ENCODE measurements at places on chromosomes 6 and 20.

DNA sequence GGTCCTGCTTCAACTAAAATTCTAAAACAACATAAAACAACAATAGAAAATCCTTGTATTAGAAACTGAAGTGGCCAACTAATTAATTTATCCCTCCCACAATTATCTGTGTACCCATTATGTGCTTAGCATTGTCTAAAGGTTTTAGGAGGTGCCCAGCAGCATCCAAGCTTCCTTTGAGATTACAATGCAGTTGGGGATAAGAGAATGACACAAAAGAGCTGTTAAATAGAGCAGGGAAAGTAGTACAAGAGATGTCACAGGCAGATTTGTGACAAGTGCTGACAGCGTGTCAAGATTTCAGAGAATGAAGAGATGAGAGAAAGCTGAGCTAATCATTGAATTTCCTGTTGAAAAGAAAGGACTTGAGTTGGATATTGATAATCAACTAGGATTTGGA, 204.8 kb downstream of the OTOR start:
- H3K36me3 ChIP-seq: no peaks in the 10 kb centered on the region
- no peaks in the 10 kb centered on the region for H3K27me3 ChIP-seq
- H3K4me1 ChIP-seq: no peaks in the 10 kb centered on the region

GRCh38 chr6:167951781-167952511, 45.5 kb upstream of the KIF25 start:
- peaks cover 3% of the 10 kb centered on the region for H3K36me3 ChIP-seq
- no peaks in the 10 kb centered on the region for H3K4me1 ChIP-seq
- no peak overlapping the region for H3K4me3 ChIP-seq
- H3K27ac ChIP-seq: no peak overlapping the region
- DNase-seq: no peak

DNA sequence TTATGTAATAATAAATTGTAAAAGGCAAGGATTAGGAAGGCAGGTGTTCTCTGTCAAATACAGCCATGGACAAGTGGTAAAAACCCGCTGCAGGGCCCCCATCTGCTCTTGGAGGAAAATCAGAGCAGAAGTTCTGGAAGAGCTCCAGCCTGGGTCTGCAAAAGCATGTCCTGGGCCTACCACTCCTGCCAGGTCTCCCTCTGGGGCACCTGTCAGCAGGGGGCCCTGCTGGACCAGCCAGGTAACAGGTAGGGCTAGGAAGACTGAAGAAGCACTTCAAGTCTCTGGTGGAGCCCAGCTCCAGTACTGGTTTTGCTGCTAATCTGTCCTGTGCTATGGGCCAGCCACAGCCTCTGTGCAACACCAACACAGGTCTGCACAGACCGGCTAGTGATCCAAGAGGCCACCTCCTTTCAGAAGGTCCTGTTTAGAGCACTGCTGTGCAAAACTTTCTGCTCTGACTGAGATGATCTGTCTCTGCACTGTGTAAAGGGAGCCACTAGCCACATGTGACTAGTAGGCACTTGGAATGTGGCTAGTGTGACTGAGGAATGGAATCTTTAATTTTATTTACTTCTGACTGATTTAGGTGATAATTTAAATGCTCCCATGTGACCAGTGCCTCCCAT, 30.2 kb downstream of the RRBP1 start:
- no peak overlapping the region for H3K4me3 ChIP-seq
- H3K4me1 ChIP-seq: no peaks in the 10 kb centered on the region
- H3K27me3 ChIP-seq: no peaks in the 10 kb centered on the region
- H3K36me3 ChIP-seq: no peaks in the 10 kb centered on the region
- H3K27ac ChIP-seq: no peak overlapping the region

DNA sequence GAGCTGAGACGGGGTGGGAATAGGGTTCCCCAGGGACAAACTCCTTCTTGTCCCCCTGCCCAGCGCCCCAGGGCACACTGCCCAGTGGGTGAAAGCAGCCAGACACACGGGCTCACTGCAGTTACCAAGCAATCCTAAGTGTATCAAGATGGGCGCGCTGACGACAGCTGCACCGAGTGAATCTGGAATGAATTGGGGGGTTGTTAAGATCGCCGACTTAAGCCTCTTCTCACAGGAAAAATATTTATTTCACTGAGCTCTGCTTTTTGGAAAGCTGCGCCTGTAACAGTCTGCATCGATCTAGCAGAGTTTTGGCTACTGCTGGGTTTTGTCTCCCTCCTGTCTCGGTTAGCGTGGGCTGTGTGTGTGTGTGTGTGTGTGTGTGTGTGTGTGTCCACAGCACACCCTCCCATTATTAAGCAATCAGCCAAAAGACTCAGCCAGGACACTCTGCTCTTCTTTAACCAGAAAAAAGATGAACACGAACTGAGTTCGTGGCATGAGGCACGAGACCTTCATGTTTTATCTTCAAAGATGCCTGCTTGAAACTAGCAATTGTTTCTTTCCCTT, 35.9 kb downstream of the RIPOR3 start:
- H3K4me3 ChIP-seq: no peak overlapping the region
- no peaks in the 10 kb centered on the region for H3K27me3 ChIP-seq
- H3K36me3 ChIP-seq: no peaks in the 10 kb centered on the region
- DNase-seq: no peak

DNA sequence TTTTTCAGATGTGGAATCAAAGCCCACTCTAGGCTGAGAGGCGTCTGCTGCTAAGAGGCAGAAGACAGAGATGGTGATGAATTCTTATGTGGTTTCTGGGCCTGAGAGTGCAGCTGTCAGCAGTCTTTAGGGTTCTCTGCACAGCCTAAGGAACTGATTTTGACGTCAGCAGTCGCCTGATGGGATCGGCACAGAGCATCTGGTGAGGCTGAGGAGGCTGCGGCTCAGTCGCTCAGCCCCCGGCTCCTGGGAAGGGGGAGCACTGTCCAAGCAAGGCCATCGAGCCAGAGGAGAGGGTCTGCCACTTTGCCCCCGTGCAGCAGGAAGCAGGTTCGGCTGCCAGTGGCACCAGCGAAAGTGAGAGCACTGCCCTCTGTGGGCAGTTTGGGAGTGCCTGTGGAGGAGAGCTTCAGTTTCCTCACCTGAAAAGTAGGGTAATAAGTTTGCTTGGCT, 92.5 kb downstream of the TCP11 start:
- H3K27me3 ChIP-seq: no peaks in the 10 kb centered on the region
- no peak for DNase-seq
- H3K27ac ChIP-seq: no peak overlapping the region

DNA sequence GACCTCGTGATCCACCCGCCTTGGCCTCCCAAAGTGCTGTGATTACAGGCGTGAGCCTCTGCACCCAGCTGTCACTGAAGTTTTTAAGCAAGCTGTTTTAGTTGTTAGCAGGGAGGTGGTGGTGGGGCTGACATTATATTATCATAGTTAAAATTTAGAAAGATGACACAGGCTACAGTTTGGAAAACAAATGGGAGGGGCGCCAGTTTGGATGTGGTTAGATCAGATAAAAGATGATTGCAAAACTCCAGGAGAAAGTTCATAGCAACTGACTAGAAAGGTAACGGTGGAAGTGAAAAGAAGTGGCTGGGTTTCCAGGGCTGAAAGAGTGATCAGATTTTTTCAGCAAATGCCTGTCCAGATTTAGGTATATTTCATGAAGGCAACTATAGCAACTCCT, 311.9 kb upstream of the CITED2 start:
- no peaks in the 10 kb centered on the region for H3K27me3 ChIP-seq
- no peaks in the 10 kb centered on the region for H3K4me1 ChIP-seq
- no peaks in the 10 kb centered on the region for H3K36me3 ChIP-seq
- H3K4me3 ChIP-seq: no peak overlapping the region

DNA sequence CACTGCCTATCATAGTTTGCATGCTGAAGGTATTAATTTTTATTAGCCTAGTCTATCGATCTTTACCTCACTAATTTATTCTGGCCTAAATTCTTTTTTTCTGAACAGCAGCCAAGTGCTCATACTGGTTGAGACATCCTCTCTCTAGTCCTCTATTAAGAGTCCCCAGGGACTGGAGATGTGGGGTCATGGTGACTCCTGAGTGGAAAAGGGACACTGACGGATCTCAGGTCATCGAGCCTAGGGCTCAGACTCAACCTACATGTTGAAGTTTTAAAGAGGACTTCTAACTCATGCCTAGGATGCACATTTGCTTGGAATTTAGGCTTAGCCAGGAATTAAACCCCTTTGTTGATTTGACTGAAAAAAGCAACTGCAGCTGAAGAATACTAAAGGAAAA, 378.1 kb downstream of the BTBD9 start:
- no peak for DNase-seq
- no peaks in the 10 kb centered on the region for H3K4me1 ChIP-seq
- no peak overlapping the region for H3K4me3 ChIP-seq
- no peak overlapping the region for H3K27ac ChIP-seq

Data from effector memory CD4-positive, alpha-beta T cell (primary cell).